Hindlimb muscle (tissue), 1 donor: ENCODE measurements at places on chromosomes 3 and 15. TPM values are rescaled to one million over a fixed set of nuclear protein-coding genes. Genes with fewer than 3 reads are reported as not detected.

The ARL8B gene
- 39.9 TPM for polyA plus RNA-seq

The ZNF619 gene
- polyA plus RNA-seq = 3.6 TPM

The ETV5 gene
- polyA plus RNA-seq = 23.1 TPM

The AMIGO3 gene
- 4.8 TPM for polyA plus RNA-seq

The ADIPOQ gene
- polyA plus RNA-seq = 7.3 TPM
